Kasumi-1 (cell line): ENCODE measurements at places on chromosomes 16 and 17.
A peak's percentile ranks its signal among the peaks of the same experiment; 100 is the strongest.

GRCh38 chr16:69720822-69721430 is 5.4 kb downstream of the NQO1 start:
- DNase-seq: no peak

GRCh38 chr16:997440-998051 is 16.0 kb downstream of the SOX8 start:
- peak; percentile 42 for DNase-seq

DNA sequence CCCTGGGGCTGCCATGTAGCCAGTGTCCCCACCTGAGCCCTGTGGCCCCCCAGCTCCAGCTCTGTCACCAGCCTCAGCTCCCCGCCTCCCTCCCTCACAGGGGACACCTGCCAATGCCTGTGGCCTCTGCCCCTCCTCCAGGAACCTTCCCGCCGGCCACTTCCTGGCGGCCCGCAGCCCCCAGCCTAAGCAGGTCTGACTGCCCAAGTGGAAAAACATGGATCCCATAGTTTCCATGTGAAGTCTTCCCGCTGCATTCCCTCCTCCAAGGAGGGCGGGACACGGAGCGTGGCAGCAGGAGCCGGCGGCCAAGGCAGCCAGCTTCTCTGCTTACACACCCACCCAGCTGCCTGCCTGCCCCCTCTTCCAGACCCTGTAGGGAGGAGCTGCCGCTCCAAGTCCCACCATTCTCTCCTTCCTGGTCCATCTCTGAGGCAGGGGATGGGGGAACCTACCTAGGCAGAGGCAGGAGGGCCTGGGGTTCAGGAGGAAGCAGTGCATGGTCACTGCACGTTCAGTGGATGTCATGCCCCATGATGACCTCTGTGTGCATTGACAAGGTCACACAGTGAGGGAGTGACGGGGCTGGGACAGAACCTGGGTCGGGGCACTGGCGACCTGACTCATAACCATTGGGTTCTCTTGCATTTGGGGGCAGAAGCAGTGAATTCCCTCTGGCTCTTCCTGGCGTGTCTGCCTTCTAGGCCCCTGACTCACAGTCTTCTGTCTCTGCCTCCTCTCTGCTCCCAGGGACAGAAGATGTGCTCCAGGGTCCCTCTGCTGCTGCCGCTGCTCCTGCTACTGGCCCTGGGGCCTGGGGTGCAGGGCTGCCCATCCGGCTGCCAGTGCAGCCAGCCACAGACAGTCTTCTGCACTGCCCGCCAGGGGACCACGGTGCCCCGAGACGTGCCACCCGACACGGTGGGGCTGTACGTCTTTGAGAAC is 8.7 kb downstream of the VASN start:
- no peak for DNase-seq

DNA sequence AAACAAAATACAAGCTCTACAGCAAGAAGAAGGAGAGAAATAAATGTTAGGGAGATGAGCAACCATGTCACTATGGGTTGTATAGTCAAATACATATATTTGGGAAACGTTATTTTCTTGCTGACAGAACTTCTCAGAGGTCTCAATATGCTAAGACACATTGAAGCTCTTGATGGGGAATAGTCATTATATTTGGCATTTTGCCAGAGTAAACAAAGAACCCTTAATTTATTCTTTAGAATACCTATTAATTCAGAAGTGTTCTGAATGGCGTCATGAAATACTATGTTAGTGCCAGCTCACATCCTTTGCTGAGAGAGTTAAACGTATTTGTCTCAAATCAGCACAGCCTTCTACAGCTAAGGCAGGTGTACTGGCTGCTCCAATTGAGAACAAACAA is 458.9 kb downstream of the CDH13 start:
- no peak for DNase-seq

DNA sequence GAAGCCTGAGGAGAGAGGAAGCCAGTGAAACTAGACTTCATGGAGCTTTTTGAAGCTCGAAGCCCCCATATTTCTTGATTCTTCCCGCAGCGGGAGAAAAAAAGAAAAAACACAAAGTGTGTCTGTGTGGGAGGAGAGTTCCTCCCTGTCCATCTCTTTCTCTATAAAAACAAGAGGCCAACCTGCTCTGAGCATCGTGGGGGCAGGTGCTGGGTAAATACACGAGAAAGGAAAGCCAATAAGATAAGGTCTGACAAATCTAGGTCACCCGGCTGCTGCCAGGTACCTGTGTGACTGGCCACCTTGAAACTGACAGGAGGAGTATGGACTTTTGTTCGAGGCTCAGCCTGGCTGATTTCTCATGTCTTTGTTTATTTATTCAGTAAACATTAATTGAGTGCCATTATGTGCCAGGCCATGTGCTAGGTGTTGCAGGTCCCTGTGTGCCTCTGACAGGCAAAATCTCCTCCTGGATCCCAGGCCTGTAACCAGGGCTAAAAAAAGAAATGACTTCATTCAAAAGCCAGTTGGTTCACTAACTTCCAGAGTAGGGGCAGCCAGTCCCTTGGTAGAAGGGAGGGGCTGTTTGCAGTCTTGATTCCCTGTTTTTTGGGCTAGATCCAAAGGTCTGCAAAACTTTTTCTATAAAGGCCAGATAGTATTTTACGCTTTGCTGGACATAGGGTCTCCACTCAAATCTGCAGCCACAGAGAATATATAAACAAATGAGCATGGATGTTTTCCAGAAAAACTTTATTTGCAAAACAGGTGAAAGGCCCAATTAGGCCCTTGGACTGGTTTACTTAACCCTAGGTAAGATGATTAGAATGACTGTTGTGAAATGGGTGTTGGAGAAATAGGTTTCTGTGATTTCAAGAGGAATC is 35.6 kb downstream of the YPEL2 start:
- no peak for DNase-seq

DNA sequence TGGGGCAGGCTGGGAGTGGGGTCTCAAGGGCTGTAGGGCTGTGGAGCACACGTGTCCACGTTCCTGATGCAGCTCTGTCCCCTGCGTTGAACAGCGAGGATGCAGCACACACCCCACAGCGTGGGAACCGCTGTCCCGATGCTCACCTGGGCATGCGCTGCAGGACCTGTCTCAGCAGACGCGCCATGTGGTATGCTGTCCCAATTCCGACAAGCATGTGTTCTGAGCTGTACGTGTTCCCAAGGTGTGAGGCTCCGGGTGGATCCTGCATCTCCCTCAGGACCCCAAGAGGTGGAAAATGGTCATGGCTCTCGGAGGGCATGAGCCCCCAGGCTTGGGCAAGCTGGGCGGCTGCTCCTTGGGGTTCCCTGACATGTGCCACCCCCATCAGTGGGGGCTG is 34.2 kb downstream of the ENGASE start:
- no peak for DNase-seq

GRCh38 chr16:86392436-86393152 is 117.7 kb upstream of the FOXF1 start:
- DNase-seq: no peak

DNA sequence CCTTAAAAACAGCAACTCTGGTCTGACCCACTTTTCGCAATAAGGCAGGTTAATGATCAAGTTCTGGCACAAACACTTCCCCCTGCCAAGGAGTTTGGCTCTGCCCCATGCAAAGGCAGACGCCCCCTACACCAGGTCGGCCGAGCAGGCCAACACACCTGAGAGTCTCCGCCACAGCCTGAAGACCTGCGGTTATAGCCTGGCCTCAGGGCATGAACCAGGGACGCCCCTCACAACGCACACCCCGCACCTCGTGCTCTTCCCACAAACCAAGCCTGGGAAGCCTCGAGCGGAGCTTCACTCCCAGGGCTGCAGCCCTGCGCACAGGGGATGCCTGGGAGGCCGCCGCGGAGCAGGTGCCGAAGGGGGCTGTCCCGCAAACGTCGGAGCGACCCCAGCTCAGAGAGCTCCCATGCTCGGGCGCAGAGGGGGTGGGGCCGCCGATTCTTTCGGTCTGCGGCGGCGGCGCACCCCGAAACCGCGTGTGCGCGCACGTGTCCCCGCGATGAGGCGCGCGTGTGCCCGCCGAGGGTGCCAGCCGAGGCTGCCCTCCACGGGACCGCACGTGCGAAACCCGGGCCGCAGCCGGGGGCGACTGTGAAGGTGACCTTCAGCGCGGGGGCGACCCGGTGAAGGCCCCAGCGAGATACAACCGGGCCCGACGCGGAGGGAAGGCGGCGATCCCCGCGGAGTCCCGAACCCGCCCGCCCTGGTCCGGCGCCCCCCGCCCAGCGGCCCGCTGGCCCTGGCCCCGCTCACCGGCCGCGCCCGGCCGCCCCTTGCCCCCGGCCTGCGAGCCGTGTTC is 559 bp downstream of the CLUH start:
- no peak for DNase-seq

GRCh38 chr16:56675685-56676210 is 6.1 kb downstream of the MT1H start:
- no peak for DNase-seq

DNA sequence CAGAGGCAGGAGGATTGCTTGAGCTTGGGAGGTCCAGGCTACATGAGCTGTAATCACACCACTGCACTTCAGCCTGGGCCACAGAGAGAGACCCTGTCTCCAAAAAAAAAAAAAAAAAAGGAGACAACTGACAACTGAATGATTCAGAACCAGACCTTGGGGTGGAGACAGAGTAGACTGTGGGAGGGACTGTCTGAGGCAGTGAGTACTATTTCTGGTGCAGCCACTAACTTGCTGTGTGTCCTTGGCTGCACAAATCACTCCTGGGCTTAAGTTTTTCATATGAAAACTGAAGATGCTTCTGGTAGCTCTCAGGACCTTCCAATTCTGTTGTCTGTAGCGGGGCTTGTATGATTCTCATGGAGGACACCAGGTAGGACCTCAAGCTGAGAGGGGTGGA is 5.8 kb downstream of the ASB16 start:
- DNase-seq: no peak

GRCh38 chr17:63930951-63931575 is 1.1 kb downstream of the CD79B start:
- DNase-seq: peak; percentile 58

DNA sequence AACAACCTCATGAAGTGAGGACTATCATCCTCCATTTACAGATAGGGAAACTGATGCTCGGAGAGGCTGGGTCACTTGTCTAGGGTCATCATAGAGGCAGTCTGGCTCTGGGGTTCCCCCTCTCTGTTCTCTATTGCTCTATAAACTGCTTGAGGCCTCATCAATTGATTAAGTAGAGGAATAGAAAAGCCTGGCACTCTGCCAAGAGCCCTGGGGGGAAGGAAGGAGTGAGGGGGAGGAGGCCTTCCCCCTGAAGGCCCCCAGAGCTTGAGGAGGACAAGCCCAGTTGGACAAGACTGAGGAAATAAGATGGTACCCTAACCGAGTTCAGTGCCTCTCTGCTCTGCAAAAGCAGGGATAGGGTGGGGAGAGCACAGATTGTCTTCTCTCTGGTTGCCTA is 21.0 kb downstream of the SDK2 start:
- DNase-seq: no peak

GRCh38 chr17:38590988-38591758 is 14.6 kb downstream of the SRCIN1 start:
- peak; percentile 51 for DNase-seq

GRCh38 chr17:17205368-17206123 is 587 bp downstream of the PLD6 start:
- no peak for DNase-seq

- DNase-seq: no peak
Observed at GRCh38 chr17:44002141-44002848, 2.1 kb upstream of the NAGS start.

GRCh38 chr17:73815474-73815873 is 171.2 kb upstream of the SDK2 start:
- no peak for DNase-seq

DNA sequence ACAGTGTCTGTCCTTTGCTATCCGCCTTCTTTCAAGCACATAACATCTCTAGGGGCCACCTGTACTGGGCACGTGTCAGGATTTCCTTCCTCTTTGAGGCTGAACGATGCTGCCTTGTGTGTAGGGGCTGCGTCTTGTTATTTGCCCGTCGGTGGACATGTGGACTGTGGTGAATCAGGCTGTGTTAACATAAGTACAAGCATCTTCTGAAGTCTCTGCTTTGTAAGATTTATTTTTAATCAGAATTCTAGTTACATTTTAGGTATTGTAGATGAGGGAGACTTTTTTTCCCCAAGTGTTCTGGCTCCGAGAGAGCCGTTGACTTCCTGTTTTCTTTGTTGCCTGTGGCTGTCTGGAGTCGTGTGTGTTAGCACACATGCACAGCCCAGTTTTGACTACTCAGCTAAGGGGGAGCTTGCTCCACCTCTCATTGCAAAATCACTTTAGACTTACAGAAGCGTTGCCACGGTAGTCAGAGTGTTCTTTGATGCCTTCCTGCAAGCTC is 26.1 kb downstream of the SPG7 start:
- peak; percentile 97 for DNase-seq

GRCh38 chr16:29950806-29951461 is 10.9 kb upstream of the TMEM219 start:
- DNase-seq: no peak

- DNase-seq: no peak
Observed at GRCh38 chr17:56870081-56870651, 36.2 kb downstream of the DGKE start.

DNA sequence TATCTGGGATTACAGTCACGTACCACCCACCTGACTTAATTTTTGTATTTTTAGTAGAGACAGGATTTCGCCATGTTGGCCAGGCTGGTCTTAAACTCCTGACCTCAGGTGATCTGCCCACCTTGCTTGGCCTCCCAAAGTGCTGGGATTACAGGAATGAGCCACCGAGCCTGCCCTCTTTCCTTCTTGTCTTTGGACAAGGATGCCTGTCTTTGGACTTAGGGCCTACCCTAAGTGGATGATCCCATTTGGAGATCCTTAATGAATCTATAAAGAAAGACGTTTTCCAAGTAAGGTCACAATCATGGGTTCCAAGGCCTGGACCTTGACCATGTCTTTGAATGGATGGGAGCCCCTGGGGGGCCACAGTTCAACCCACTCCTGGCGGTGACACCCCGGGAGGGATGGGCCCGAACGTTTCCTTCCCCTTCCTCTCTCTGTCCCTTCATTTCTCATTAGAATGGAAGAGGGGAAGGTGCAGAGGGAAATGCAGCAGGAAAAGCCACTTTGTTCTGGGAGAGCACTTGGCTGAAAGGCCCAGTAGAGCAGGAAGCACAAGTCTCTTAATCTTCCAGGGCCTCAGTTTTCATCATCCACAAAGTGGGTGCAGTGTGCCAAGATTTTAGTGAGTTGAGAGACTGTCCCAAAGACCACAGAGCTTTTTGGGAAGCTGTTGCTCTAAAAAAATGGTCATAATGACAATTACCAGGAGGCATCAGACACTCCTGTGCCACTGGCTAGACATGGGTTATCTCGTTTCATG is 353.3 kb downstream of the SEC14L1 start:
- no peak for DNase-seq

DNA sequence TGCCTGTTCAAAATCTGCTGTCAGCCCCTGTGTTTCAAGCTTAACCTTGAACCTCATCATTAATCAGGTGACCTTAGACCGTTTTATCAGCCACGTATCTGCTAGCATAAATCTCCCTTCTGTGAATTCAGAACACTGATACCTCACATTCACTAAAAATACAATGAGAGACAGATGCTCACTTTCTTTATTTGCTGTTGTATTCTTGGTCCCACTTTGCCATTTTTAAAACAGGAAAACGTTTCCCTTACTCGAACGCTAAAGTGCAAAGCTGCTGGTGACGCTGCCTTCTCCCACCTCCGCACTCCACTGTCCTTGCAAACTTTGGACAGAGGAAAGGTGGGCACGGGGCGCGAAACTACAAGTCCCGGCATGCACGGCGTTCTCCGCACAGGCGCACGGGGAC is 220 bp upstream of the ARHGAP44 start:
- DNase-seq: peak; percentile 0
